Stimulated activated CD4-positive, alpha-beta T cell treated with anti-CD3 and anti-CD28 coated beads, Interleukin-12 subunit alpha, Interleukin-12 subunit beta, amount 100 ng/mL, for 24 hours (primary cell): ENCODE measurements at places on chromosomes 11 and 22.

DNA sequence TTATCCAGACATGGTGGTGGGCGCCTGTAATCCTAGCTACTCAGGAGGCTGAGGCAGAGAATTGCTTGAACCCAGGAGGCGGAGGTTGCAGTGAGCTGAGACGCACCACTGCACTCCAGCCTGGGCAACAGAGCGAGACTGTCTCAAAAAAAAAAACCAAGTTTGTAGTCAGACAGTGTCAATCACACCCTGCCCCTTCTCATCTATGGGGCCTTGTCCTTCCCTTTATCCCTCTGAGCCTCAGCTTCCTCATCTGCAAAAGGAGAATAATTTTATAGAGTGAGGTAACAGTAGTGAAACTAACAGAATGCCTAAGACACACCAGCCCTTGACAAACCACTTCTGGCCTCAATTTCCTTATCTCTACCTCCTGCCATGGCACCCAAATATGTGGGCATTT, 10.7 kb downstream of the BCL9L start:
- no peak for DNase-seq

DNA sequence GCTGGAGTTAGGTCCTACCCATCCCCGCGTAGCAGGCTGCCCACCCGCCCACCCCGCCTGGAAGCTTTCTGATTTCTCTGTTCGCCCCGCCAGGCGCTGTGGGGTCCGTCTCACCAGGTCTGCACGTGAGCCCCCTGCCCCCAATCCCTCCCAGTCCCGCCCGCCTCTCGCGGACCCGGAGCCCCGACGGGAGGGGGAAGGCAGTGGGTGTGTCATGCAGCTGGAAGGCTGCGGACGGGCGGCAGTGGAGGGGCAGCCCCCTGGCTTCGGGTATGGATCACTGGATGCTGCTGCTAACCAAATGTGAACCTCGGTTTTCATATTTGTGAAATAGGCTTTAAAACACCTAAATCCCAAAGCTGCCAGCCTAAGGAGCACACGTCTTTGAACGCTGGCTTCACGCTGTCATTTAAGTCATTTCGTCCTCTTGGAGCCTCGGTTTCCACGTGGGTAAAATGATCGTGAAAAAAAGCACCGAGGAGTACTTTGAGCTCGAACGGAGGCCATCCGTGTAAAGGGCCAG, 568 bp upstream of the BIK start:
- DNase-seq = no peak

- no peak for DNase-seq
Observed at GRCh38 chr11:113460469-113460868, 14.7 kb downstream of the DRD2 start.

GRCh38 chr22:20211997-20212753, 55.9 kb downstream of the RTN4R start:
- DNase-seq = no peak

DNA sequence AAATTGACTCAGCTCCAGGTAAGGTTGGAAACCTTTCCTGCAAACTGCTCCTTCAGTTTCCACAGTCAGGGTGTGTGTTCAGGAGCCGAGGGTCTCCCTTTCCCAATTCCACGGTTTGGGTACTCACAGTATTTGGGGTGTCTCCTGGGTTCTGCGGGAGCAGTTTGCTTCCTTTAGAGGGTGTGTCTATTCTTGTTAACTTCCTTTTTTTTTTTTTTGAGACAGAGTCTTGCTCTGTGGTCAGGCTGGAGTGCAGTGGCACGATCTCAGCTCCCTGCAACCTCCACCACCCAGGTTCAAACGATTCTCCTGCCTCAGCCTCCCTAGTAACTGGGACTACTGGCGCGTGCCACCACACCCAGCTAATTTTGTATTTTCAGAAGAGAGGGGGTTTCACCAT, 251.4 kb downstream of the LUZP2 start:
- no peak for DNase-seq

GRCh38 chr11:3609416-3610265, 32.2 kb downstream of the ART5 start:
- no peak for DNase-seq

GRCh38 chr11:10447445-10447844, 7.6 kb upstream of the AMPD3 start:
- no peak for DNase-seq

DNA sequence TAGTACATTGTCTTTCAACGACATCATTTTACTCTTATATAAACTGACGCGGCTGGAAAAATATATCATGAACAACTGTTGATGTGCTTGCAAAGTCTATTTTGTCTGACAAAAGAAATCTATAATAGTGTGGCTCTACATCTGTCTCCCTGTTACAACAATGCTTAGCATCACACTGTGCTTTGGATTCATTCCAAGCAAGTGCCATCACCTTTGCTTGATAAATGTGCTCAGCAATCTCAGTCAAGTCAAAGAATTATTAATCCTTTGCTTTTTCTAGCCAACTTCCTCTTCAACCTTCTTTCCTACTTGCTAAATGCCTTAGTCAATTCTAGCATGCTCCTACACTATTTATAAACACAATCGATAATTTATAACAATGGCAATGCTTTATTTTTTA, 140.5 kb downstream of the FCHSD2 start:
- DNase-seq = no peak

GRCh38 chr11:128509621-128510389, 77.6 kb downstream of the ETS1 start:
- DNase-seq = no peak

GRCh38 chr11:78768345-78768744, 193.7 kb upstream of the NARS2 start:
- no peak for DNase-seq

DNA sequence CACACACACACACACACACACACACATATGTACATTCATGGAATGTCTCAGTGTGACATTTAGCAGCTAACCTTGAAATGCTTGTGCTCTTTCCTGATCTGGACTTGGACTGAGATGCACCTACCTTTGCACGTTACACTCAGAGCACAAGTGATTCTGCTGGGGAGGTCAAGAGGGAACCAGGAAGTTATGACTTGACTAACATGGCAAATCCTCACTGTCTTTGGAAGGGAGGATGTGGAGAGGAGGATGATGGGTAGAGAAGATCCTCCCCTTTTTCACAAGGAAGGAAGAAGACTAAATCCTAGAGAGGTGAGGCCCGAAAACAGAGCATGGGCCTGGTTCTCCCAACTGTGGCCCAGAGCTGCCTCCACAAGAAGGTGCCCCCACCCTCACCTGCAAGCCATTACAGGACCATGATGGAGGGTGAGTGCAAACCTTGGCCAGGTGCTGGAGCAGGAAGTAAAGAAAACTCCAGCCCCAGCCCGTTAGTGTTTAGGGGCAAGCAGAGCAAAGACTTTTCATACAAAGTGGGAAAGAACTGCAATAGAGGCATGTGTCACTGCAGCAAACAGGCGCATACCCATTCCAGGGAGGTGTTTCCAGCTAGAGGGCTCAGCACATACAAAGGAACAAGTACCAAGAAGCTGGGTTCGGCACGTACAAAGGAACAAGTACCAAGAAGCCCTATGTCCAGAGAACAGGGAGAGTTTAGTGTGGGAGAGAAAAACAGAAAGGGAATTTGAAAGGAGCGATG, 26.4 kb downstream of the SCN4B start:
- no peak for DNase-seq
